RKO (cell line): ENCODE measurements at places on chromosomes 7 and 10.

- DNase-seq: no peak
Observed at GRCh38 chr10:110502851-110503301, 5.2 kb downstream of the DUSP5 start.

DNA sequence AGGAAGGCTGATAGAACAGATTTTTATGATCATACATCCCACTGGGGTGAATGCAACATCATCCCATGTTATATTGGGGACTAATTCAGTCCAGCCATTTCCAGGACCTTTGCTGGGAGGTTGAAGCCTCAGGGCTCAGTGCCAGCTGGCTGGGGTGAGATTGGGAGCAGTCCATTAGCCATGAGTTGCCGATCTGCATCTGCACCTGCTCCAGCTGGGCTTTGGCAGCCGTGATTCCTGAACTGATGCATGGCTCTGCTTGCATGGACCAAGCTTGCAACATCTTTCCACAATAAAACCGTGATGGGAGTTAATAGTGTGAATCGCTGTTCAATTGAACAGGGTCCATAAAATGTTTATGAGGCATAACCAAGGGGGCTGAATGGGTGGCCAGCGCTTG is 346.9 kb downstream of the TYW1 start:
- no peak for DNase-seq

GRCh38 chr7:150685219-150686029 is at the start of gene GIMAP2:
TSS of gene GIMAP2 (plus strand) at chr7:150685706. CDS start at chr7:150687060, 1,354 bp downstream.
- DNase-seq: no peak

DNA sequence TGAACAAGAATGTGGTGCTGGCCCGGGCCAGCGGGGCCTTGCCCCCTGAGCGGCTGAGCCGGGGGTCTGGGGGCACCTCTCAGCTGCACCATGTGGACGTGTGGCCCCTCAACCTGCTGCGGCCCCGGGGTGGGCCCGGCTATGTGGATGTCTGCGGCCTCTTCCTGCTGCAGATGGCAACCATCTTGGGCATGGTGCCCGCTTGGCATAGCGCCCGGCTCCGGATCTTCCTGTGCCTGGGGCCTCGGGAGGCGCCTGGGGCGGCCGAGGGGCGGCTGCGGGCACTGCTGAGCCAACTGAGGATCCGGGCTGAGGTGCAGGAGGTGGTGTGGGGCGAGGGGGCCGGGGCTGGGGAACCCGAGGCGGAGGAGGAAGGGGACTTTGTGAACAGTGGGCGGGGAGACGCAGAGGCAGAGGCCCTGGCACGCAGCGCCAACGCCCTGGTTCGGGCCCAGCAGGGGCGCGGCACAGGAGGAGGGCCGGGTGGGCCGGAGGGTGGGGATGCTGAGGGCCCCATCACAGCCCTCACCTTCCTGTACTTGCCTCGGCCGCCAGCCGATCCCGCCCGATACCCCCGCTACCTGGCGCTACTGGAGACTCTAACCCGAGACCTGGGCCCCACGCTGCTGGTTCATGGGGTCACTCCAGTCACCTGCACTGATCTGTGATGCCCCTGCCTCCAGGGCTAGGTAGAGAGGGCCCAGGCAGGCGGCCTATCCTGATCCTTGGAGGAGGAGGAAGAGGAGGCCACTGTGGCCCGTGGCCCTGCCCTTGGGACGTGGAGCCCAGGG is 1.1 kb upstream of the TRIP6 start:
- no peak for DNase-seq

- DNase-seq: no peak
Observed at GRCh38 chr7:100567751-100568175, 5.9 kb downstream of the SAP25 start.

DNA sequence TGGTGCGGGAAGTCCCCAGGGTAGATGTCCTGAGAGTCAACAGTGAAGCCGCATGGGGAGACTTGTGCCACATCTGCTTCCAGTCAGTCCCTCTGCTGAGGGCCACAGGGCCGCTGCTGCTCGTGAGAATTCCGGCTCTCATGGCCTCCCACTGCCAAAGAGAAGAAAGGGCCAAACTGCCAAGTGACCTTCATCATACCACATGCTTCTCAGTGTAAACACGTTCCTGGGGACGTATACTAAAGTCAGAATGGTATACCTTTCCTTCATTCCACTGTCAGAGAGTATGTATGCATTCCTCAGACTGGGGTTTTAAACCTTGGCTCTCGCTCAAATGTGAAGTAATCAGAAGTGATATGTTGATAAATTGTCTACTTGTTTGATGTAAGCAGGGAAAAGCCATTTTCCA is 52.8 kb upstream of the SEC61G start:
- no peak for DNase-seq

- no peak for DNase-seq
Observed at GRCh38 chr7:74051193-74051592, 23.2 kb downstream of the ELN start.

- DNase-seq: no peak
Observed at GRCh38 chr7:22361795-22362194, 4.8 kb upstream of the RAPGEF5 start.

GRCh38 chr7:81393018-81393417 is 376.8 kb downstream of the HGF start:
- DNase-seq: no peak

- no peak for DNase-seq
Observed at GRCh38 chr7:137601642-137602041, 245.1 kb downstream of the DGKI start.

- no peak for DNase-seq
Observed at GRCh38 chr10:60358282-60358681, 31.4 kb downstream of the ANK3 start.
